ENCODE measurements at places on chromosomes 4 and X.

GRCh38 chr4:171639540-171639939 is 173.7 kb upstream of the GALNTL6 start:
- DNase-seq: no peak

DNA sequence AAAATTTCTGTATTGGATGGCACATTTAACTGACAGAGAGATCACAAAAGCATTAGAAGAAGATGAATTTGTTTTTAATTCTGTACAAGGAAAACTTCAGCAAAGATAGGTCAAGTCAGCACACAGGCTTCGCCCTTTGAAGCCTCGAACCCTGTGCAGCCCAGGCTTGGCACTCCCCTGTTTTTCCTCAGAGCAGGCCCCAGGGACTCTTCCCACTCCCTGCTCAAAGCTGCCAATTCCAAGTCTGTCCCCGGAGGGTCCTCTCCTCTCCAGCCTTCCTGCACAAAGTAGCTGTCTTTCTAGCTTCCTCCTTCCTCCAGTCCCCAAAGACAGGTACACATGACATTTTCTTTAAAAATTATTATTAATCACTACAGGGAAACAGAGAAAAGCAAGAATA is 466.3 kb downstream of the PPARGC1A start:
- DNase-seq: no peak

DNA sequence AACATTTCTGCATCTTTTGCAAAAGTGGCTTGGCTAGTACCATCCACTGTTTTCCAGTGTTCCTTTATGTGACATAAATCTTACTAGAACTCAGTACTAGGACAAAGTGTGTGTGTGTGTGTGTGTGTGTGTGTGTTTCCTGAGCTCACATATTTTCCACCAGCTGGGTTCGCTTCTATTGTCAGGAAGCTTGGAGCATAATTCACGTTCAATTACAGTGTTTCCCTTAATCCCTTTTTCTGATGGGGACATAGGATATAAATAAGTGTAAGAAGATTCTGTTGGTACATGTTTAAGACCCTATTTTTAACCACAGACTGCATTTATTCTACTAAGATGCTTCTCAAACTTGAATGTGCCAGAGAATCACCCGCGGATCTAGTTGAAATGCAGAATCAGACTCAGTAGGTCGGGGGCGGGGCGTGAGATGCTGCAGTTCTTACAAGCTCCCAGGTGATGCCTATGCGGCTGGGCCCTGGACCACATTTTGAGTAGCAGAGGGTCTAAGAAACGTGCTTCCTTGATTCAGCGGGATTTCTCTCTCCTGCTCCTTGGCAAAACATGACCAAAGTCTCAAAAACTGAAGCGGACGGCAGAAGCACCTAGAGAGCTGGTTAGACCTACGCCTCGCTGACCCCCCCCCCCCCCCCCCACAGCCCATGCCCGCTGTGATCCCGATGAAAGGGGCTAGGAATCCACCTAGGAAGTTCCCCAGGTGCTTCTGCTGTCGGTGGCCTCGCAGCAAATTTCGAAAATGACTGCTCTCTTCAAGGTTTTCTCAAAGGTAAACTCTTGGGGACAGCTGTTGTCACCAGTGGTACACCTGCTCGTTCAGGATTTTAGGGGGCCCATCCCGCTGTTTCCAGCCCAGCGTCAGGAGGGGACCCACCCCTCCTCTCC is 797 bp downstream of the CD99L2 start:
- DNase-seq: peak; percentile 12

DNA sequence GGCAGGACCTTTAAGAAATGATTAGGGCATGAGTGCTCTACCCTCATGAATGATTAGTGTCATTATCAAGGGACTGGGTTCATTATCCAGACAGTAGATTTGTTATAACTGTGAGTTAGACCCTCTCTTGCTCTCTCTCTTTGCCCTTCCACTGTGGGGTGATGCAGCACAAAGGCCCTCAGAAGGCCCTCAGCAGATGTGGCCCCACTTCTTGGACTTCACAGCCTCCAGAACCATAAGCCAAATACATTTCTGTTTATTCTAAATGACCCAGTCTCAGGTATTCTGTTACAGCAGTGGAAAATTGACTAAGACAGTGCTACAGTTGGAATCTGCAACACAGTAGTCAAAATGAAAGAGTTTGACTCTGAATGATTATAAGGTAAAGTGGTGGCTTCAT is 17.2 kb upstream of the PDLIM5 start:
- no peak for DNase-seq

DNA sequence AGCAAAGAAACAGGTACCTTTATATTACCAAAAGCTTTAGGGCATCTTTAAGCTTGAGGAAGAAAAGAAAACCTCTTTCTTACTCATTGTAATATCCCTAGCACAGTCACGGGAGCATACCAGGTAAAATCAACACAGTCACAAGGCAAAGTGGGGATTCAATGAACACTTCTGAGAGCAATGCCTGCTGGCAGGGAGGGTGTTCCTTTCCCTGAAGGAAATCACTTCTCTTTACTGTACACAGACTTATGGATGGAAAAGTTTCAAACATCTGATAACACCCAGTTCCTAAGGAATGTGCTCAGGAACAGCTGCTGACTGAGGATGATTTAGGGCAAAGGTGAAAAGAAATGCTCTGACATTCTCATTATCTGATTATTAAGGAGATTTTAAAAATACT is 94.8 kb downstream of the MAML3 start:
- DNase-seq: no peak

- DNase-seq: no peak
Observed at GRCh38 chr4:60502733-60503132, 697.4 kb upstream of the ADGRL3 start.

DNA sequence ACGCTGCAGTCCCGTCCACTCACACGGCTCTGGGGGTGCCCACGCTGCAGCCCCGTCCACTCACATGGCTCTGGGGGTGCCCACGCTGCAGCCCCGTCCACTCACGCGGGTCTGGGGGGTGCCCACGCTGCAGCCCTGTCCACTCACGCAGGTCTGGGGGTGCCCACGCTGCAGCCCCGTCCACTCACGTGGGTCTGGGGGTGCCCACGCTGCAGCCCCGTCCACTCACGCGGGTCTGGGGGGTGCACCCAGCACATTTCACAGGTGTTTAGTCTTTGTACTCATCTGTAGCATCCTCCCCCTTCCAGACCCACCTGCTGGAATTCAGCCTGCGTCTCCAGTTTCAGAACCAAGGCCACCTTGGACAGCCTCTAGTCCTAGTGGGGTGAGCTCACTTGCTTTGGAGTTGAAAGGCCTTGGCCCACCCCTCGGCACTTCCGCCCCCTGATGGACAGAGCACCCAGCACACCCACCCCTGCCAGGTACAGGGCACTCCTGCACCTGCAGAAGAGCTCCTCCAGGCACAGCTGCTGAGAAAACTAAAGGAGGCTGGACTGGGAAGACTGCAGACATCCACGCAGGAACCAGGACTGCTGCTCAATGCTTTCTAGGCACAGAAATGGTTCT is 73.0 kb downstream of the ABLIM2 start:
- no peak for DNase-seq

GRCh38 chr4:161444626-161445025 is 719.2 kb downstream of the FSTL5 start:
- no peak for DNase-seq

- DNase-seq: no peak
Observed at GRCh38 chr4:87807402-87807801, 8.0 kb downstream of the IBSP start.

- no peak for DNase-seq
Observed at GRCh38 chr4:97144199-97144598, 999.1 kb downstream of the STPG2 start.

DNA sequence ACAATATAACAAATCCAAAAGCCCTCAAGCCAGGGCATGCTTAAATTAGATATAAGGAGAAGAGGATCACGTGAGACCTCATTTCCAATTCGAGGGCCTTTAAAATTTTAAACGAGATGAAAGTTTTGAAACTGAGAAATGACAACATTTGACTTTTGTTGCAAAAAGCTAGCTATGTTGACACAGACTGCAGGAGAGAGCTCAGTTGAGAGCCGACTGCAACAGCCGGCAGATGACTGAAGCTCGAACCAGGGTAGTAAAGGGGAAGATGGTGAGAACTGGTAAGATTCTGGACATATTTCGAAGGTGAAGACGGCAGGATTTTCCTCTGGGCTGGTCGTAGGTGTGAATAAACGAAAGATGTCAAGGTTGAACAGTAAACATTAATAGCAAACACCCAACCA is 773 bp downstream of the PRMT9 start:
- no peak for DNase-seq

GRCh38 chr4:82644734-82645126 is 82.9 kb upstream of the TMEM150C start:
- no peak for DNase-seq

DNA sequence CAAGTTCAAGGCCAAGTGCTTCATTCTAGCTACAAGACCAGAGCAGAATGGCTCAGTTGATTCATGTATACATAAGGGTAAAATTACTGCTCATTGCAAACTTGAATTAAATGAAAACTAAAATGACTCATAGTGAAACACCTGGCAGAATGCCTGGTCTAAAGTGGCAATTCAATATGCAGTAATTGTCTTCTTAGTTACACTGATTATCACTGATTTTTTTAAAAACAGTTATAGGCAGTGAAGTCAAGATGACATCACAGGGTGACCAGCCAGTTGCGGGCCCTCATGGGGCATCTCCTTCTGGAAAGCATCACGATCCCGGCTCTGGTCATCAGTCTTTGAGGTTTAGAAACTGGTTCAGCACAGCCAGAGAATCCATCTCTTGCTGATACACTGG is 154.2 kb downstream of the RAB28 start:
- no peak for DNase-seq

DNA sequence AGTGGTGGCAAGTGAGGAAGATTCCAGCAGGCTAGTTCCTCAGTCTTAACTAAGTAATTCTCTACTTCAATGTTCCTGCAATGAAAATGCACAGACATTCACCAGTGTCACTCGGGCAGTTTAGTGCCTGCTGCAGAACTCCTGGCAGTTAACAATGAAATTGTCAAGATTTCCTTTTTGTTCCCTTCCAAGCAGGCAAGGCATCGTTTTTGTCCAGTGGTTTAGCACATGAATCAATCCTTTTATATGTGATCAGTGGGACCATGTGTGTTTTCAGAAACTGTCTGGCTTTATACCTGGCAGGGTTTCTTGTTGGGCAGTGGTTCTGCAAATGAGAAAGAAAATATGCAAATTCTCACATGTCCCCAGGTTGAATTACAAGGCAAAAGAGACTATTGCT is 122.2 kb downstream of the GBA3 start:
- no peak for DNase-seq

DNA sequence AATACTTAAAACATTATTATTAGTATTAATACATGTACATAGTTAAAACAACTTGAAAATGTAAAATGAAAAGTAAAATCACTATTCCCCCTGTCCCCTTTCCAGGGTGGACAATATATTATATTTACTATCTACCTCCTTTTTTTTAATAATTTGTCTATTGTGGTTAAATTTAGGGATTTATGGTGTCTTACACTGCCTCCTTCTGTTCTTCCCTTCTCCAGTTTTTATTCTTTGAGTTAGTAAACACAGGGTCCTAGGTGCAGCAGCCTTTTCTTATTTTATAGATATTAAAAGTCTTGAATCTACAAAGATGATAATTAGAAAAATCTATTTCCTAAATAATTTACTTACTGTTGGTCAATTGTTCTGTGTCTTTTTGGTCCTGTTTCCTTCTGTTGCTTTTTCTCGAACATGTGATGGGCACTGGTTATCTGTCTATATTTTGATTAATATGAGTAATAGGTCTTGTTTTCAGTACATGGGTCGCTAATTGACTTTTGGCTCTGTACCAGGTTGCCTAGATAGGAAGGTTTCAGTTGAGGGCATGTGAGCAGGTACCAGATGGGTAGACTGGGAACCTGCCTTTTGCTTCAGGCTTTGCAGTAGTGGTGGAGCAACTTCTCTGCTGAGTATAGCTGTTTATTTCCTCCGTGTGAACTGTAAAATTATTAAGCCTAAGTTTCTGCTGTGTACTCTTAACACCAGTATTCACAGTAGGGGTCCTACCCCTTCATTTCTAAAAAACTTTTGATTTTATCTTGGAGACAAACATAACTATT is 1.1 kb downstream of the NUDT9 start:
- DNase-seq: no peak

DNA sequence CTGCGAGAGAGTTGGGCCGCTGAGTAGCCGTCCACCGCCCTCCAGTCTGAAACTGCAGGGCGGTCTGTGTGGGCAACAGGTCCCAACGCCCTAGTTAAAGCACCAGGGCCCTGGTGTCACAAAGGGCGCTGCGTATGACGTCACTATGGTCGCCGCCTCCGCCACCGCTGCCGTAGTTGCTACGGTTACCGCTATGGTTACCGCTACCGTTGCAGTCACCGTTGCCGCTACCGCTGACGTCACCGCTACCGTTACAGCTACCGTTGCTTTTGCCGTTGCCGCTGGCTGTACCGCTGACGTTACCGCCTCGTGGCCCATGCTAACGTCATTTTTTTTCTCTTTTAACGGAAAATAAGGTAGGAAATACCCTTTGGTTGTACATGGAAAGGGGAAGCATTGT is at the start of gene PPP1R2C:
PPP1R2C (minus strand) TSS at position 68 of the 400 bp plus-strand sequence. CDS start 84 bp downstream, outside the sequence.
- peak; percentile 29 for DNase-seq

Measured in activated T-helper 1 cell treated with anti-CD3 and anti-CD28 coated beads, Interleukin-2, amount 50 U/mL, for 16 hours (primary cell).